Endothelial cell of umbilical vein (primary cell): ENCODE measurements at places on chromosomes 1 and 21. TPM values are rescaled to one million over a fixed set of nuclear protein-coding genes. Genes with fewer than 3 reads are reported as not detected.
A peak's percentile ranks its signal among the peaks of the same experiment; 100 is the strongest.

DNA sequence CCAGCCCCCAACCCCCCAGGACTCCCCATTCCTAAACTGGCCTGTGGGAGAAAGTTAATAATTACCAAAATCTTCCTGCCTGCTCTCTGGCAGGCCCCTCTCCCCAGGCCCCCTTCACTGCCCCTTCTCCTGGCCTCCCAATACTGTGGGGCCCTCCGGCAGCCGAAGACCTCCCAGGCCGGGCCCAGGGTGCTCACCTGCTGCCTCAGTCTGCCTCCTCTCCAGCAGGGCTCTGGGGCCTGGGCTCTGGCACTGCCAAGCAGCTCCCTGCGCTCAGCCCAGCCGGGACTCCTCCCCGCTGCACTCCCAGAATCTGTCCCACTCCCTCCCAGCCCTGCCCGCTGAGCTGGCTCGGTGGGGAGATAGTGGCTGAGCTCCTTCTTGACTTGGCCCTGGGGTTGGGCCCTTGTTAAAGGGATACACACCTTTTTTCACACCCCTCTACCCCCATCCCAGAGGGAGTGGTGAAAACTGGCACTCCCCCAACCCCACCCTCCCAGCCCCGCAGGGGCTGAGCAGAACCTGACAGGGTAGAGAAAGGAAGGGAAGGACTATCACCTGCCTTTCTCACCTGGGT is at the start of gene S100A16:
Gene S100A16, minus strand, starts transcription at position 383 of the 577 bp plus-strand sequence. CDS start 4,986 bp downstream, outside the sequence.
- DNase-seq, result peak; percentile 30

DNA sequence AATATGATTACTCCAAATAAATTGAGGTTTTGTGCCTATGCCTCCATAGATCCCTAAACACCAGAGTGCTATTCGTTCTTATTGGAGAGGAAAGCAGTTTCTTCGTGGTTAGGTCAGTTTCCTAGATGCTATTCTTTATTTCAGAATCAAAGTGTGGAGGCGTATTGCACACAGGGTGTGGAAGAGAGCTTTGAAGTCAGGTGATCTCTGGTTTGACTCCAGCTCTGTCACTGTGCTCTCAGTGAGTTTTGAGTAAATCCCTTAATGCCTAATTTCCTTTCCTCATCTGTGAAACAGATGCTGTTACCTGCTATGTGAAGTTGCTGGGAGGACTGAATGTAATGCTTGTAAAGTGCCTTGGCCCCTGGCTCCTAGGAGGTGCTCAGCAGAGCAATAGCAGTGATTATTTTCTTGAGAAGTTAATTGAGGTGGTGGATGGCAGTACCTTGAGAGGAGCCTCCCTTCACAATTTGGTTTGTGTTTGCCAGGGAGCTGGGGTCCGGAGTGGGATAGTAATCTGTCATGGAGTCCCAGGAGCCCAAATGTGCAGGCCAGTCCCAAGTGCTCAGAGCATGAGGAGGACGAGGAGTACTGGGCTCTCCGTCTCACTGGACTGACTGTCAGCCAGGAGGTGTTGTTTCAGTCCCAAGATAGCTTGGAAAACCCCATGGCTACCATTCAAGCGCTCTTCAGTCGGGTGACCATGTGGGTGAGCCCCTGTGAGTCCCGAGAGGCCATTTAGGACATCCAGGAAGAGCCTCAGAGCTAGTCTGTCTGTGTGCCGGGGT is 14.9 kb downstream of the NTPCR start:
- DNase-seq, result no peak

ZNF593OS gene
- total RNA-seq, result not detected in 2 replicates

- no peak for DNase-seq
Observed at GRCh38 chr21:46145840-46146691, 9.3 kb downstream of the FTCD start.

- DNase-seq, result no peak
Observed at GRCh38 chr1:244022311-244022710, 28.8 kb upstream of the ZBTB18 start.

- DNase-seq, result no peak
Observed at GRCh38 chr1:54962612-54963395, 17.6 kb upstream of the TMEM61 start.

CHI3L1 gene
- not detected in 2 replicates for total RNA-seq

DNA sequence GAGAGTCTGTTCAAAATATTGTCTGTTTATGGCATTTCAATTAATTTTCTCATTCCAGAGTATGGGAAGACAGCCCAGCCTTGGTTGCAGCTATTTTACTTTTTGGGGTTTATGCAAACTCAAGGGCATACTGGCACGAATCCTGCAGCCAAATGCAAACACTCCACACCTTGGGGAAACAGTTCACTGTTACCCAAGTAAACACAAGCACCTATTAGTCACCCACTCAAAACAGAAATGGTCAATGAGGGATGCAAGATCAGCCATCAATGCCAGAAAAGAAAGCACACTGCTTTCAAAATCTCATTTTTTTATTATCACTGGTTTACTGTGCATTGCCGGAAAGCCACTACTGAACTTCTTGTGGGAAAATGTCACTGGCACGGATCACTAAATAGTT is 170.6 kb downstream of the RUNX1 start:
- no peak for DNase-seq

SPRR2F gene
- total RNA-seq, result not detected in 2 replicates

DNA sequence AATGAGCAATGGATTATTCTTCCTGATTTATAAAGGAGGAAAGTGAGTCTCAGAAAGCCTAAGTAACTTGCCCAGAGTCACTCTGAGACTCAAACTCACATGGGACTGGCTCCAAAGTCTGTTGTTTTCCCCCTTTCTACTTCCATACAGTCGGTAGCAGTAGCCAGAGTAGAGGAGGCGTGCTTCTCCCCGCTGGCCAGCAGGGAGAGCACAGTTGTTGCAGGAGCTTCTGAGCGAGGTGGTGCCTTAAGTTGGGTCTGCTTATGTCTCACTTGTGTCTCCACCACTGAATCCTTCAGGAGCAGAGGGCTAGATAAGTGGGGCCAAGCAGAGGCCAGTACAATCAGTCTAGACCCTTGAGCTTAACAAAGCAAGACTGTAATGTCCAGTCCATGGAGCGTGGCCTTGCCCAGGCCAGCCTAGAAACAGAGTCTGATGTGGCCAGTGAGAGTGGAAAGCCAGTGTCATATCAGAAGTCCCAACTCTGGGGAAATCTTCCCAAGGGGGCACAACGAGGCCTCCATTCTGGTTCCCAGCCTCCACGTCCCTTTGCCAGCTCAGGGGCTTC is 181.9 kb downstream of the ZSCAN20 start:
- no peak for DNase-seq

GRCh38 chr1:67882196-67882958 is 49.1 kb upstream of the GNG12 start:
- no peak for DNase-seq

GRCh38 chr21:19228226-19228625 is 824.6 kb upstream of the TMPRSS15 start:
- DNase-seq, result no peak
